Stimulated activated CD4-positive, alpha-beta T cell treated with anti-CD3 and anti-CD28 coated beads, Interleukin-1b, Interleukin-23, amount 100 ng/mL, for 1 hour (primary cell): ENCODE measurements at places on chromosomes 5 and 9.

DNA sequence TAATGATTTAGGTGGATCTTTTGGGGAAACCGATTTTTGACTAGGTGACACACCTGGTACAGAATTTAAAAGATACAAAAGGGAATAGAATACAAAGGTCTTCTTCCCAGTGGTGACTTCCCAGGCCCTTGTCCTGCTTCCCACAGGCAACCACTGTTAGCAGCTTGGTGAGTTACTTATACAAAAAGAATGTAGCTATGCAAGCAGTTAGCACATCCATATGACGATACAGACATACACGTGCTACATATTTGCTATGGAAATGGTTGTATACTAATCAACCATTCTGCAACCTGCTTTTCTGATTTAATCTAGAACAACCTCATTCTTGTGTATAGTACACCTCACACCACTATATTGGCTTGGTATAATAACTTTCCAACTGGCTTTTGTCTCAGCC lies 51.0 kb downstream of the OTULIN start:
- no peak for DNase-seq

DNA sequence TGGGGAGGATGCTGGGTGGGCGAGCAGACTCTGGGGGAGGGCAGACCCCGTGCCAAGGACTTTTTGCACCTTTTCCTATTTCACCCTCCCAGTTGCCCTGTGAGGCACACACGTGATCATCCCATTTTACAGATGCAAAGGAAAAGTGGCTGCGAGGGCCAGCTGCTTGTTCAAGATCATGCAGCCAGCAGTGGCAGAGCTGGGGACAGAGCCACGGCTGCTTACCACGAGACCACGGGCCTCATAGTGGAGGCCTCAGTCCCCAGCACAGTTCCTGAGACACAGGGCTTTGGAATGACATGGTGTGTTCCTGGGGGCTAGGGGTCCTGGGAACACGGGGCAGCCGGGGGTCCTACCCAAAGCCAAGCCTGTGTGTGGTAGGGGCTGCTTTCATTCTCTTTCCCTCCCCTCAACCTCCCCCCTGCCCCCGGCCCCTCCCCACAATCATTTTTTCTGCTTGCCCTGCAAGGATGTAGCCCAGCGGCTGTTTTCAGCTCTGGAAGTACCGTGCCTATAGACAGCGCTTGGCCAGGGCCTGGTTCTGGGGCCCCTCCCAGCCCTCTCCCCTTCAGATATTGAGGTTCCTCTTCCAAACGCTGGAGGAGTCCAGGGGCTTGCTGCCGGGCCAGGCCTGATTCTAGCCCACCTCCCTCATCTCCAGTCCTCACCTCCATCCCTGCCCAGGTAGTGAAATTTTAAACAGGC lies 58.5 kb upstream of the IER5L start:
- no peak for DNase-seq

DNA sequence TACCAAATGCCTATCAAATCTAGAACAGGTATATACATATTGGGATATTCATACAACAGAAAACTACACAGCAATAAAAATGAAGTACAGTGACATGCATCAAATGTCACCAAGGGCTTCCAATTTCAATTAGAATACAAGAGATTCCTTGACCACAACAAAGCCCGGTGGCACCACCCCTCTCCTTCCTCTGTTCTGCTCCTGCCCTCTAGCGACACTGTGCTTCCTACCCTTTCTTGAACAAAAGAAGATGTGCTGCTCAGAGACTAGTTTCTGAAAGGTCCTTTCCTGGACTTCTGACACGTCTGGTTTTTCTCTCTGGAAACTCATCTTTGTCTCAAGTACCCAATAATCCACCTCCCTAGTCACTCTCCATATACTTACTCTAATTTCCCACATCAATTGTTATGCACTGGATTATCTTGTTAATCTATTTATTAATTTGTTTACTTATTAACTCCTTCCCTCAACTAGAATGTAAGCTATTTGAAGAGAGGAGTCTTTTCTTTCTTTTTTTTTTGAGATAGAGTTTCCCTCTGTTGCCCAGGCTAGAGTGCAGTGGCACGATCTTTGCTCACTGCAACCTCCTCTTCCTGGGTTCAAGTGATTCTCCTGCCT lies 70.4 kb upstream of the CTSV start:
- no peak for DNase-seq

GRCh38 chr5:133715616-133716015 lies 103.3 kb upstream of the FSTL4 start:
- no peak for DNase-seq

- DNase-seq, result no peak
Measured at GRCh38 chr5:43425983-43426382, 13.8 kb upstream of the CCL28 start.

DNA sequence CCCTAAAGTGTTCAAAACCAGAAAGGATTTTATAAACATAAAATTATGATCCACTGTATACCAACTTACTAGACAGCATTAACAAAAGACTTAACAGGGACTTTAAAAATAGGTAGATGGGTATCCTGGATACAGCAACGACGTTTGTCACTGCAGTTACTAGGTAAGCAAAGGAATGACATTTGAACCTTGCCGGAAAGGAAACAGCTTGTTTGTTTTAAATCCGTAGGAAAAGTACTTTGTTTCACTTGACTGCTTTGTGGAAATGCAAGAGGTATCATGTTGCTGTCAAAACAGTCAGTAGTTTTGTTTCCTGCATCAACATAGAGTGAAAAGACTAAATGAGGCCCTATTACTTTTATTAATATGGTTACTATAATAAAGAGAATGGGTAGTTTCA lies 122.9 kb downstream of the CDC42SE2 start:
- no peak for DNase-seq

- no peak for DNase-seq
Measured at GRCh38 chr5:43774881-43775399, 172.0 kb downstream of the NNT start.

- DNase-seq, result no peak
Measured at GRCh38 chr9:86868616-86869015, 78.7 kb downstream of the GAS1 start.

DNA sequence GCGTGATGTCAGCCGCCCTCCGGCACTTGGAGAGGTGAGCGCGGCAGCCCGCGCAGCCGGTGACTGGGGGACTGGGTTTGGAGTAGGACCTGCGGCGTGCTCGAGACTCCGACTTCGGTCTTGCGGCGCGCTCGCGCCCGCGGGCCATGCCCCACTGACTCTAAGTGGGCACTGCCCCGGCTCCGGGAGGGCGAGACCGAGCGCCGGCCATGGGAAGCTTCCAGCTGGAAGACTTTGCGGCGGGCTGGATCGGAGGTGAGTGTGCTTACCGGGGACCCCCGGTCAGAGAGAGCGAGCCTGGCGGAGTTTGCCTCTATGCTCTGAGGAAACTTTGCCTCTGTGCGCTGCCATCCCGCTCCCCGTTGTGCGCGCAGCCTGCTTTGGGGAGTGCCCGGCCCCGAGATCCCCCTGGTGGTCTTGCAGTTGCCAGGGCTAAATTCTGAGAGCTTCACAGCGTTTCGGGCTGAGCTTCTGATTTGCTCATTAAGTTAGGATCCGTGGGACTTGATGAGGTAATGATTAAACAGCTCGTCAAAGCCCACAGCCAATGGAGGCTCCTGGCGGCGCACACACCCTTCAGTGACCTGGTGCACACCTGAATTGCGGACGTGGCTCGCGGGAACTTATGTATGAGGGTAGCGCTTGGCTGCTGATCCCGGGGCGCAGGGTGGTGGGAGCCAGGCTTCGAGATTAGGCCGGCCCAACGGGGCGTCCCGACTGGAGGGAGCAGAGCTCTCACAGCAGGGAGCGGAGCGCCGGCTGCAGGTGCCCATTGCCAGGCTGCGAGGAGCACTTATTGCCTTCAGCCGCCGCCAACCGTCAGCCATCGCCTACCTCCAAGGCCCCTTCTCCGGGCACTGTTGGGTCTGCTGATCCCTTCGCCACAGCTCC lies at the start of gene SLC25A48:
Gene SLC25A48, plus strand, starts transcription at position 25 of the 891 bp plus-strand sequence. Its CDS starts 185 bp downstream, at position 210.
- no peak for DNase-seq

- no peak for DNase-seq
Measured at GRCh38 chr9:1327467-1327866, 277.3 kb downstream of the DMRT2 start.

DNA sequence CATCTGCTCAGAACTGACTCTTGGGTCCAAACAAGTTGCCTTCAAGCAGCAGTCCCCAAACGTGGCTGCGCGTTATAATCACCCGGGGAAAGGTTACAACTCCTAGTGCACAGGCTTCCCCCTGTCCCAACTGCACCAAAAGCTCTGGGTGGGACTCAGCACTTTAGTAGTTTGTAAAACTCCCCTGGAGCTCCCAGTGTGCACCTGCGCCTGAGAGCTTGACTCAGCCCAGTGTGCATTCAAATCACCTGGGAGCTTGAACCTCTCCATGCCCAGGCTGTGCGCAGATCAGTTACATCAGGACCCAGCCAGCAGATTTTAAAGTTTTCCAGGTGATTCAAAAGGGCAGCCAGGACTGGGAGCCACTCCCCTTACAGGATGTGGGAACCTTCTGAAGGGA lies 151.4 kb downstream of the COL23A1 start:
- DNase-seq, result no peak
